Right lung (tissue), 10 donors: ENCODE measurements at places on chromosomes 2 and 18.
A peak's percentile ranks its signal among the peaks of the same experiment; 100 is the strongest.

- DNase-seq = no peak
Measured at GRCh38 chr2:42784204-42784880, 8.0 kb downstream of the HAAO start.

- DNase-seq = no peak
Measured at GRCh38 chr18:62325806-62326645, 916 bp downstream of the TNFRSF11A start.

DNA sequence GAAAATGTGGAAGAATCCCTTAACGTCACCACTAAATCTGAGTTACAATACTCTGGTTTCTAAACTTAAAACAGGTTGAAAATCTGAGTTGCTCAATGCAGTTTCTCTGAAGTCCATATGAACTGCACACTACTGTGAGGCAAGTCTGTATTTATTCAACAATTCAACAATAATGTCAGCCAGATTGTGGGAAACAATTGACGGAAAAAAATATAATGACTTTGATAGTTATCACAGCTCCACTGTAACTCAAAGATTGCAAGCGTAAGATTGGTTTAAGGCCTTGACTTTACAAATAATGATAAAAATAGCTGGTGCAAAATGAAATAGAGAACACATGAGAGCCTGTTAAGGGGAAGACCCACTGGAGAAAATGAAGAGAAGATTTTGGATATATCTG is 219.4 kb upstream of the CCDC150 start:
- no peak for DNase-seq

DNA sequence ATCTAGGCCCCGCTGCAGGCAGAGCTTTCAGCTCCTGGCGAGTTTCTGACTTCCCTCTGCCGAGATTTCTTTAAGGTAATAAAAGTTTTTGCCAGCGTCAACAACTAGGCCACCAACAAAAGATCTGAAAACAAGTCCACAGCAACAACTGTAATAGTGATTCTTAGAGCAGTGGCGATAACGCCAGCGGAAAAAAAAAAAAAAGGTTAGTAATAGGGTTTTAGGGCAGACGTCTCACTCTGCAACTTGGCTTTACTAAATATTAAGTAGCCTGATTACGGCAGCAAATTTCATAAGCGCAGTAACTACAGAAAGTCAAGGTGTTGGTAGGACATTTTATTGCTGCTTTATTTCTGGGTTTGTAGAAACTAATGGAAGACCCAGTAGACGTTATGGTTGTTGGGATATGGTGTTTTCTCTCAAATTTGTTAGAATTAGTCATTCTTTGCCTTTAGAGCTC is 481 bp downstream of the SLC30A6 start:
- DNase-seq = no peak

- DNase-seq = no peak
Measured at GRCh38 chr18:1252936-1253335, 348.3 kb downstream of the ADCYAP1 start.

DNA sequence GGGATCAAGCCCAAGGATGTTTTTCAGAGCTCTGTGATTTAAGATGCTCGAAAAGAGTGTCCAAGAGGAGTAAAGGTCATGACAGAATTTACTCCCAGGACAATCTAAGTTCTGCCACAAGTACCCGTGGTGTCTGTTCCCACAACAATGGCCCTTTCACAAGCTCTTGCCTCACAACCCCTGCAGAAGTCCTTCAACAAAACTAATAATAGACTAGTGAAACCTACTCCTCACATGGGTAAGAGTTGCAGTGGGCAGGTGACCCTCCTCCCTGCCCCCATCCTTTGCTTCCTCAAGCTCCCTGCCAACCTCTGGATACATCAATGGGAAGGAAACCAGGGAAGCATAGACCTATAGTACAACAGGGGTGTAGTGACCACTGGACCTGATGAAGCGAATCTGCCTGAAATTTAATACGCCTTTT is 34.9 kb downstream of the PTCD3 start:
- no peak for DNase-seq

- no peak for DNase-seq
Measured at GRCh38 chr2:72625366-72625765, 200.5 kb downstream of the EXOC6B start.

GRCh38 chr2:56687169-56687568 is 503.4 kb downstream of the CCDC85A start:
- DNase-seq = no peak

- DNase-seq = no peak
Measured at GRCh38 chr18:26057344-26057773, 33.1 kb downstream of the SS18 start.

GRCh38 chr2:138102664-138103063 is 138.4 kb downstream of the HNMT start:
- DNase-seq = no peak

- no peak for DNase-seq
Measured at GRCh38 chr2:26772064-26773001, 8.2 kb downstream of the SLC35F6 start.

GRCh38 chr2:36967236-36967876 is 1.0 kb upstream of the STRN start:
- DNase-seq = no peak

DNA sequence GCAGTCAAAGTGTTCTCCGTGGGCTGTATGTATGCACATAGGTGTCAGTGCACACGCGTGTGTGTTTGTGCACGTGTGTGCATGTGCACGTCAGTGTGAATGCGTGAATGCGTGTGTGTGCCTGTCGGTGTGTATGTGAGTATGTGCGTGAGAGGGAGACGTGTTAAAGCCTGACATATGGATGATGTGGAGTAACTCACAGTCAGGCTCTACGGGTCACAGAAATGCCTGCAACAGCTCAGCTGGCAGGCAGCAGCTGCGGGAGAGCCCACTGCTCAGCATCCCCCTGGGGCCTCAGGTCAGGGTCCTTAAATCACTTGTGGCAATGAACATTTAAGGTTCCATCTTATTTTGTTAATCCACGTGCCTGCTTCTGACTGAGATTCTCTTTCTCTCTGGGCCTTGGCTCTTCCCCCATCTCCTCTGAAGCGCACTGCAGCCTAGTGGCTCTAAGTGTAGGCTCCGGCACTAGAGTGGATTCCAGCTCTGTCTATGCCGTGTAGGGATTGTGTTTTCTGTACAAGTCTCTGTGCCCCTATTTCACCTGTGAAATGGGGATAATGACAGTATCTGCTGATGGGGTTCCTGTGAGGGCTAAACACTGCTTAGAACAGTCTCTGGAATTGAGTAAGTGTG is 63.0 kb downstream of the DYSF start:
- no peak for DNase-seq

GRCh38 chr18:34760444-34760843 is 50.3 kb downstream of the DTNA start:
- no peak for DNase-seq

DNA sequence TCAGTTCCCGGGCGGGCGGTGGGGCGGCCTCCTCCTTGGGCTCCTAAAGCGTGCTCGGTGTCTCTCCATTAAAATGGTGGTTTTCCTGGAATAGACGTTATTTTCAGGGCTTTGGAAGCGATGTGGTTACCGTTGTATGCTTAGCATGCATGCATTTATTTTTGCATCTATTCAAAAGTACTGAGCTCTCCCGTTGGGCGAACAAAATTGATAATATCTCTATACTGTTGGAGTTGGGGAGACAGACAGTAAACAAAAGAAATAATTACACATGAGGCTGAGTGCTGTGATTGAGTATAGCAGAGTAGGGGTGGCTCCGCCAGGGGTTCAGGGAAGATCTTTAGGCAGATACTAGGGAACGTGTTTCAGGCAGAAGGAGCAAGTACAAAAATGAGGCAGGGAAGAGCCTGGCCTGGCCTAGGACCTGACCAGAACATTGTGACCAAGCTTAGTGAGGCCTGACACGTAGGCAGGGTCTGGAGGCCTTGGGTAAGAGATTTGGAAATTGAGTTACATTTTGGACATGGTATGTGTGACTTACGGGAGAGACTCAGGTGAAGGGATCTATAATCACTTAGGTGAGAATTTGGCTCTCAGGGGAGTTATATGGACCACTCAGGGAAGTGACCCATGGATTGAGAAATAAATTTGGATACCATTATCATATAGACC is 674 bp downstream of the NCAPH start:
- no peak for DNase-seq

DNA sequence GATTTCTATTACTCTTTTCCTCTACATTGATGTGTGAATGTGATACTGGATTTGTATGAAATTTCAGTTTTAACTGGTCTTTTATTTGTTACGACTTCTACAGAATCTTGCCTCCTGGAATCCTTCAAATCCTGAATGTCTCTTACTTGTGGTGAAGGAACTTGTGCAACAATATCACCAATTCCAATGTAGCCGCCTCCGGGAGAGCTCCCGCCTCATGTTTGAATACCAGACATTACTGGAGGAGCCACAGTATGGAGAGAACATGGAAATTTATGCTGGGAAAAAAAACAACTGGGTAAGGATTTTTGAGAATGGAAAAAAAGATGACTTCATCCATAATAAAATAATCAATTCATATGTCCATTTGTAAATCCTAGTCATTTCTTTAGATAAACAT is 134.6 kb downstream of the BABAM2 start:
- no peak for DNase-seq

- no peak for DNase-seq
Measured at GRCh38 chr2:234690569-234691213, 193.8 kb upstream of the ARL4C start.

DNA sequence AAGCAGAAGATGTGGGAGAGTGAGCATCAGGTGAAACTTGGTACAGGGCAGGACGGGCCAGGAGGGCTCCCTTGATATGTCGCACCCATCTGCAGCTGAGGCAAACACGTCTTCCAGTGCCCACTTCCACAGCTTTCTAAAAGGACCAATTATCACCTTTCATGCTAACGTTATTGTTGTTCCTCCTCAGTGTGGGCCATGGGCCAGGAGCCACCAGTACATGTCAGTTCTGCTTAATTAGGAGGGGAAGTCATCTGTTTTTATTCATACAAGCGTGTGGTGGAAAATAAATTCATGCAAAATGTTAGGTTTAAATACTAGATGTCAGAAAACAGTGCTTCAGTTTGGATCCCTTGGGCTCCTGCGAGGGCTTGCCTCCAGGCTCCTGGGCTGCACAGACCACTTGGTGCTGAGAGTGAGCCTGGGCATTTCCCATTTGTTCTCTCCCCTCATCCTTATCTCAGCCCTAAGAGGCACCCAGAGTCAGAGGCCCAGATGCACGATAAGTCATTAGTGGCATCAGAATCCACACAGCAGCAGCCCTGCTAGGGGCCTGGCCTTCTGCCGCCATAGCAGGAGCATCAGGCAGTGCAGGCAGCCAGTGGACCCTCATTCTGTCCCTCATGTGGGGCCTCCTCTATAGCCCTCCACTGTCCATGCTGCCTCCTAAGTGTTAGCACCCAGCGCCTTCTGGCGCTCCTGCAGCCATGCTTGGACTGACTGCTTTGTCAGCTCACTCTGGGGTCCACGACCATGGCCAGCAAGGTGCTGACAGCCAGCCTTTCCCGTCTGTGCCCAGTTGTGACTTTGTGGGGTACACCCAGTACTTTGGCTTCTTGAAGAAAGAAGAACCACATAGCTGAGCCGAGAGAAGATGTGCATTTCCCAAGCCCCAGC is 539.8 kb upstream of the RAB6C start:
- DNase-seq = no peak

DNA sequence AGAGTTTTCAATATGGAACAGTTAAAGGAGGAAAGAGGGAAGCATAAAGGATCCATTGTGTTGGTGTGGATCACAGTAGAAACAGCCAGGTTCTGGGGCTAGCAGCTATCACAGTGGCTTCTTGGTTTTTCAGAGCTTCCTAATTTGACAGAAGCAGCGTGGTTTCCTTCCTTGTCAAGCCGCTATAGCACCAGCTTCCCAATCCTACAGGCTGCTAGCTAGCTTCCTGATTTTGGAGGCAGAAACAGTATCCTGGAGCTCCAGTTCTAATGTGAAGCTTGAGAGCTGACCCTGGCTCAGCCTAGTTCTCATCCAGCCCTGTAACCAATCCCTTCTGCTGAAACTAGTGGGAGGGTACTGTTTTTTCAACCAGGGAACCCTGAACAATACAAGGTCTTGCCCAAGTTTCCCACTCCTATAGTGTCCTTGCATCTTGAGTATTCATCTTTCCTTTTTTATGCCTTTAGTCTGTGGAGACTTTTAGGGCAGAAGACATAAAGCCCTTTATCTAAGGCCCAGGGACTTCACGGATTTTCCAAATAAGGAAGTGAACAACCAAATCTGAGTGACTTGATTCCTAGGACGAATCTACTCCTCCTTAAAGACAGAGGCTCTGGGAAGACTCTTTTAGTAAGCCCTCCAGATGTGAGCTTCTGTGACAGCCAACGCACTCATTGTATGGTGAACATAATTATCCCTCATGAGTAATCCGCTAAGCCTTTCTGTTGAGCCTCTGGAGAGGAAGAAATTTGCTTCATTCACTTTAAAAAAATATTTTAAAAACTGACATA is 33.8 kb downstream of the CCDC93 start:
- no peak for DNase-seq

GRCh38 chr2:233799087-233799665 is 21.0 kb downstream of the MROH2A start:
- DNase-seq = no peak

DNA sequence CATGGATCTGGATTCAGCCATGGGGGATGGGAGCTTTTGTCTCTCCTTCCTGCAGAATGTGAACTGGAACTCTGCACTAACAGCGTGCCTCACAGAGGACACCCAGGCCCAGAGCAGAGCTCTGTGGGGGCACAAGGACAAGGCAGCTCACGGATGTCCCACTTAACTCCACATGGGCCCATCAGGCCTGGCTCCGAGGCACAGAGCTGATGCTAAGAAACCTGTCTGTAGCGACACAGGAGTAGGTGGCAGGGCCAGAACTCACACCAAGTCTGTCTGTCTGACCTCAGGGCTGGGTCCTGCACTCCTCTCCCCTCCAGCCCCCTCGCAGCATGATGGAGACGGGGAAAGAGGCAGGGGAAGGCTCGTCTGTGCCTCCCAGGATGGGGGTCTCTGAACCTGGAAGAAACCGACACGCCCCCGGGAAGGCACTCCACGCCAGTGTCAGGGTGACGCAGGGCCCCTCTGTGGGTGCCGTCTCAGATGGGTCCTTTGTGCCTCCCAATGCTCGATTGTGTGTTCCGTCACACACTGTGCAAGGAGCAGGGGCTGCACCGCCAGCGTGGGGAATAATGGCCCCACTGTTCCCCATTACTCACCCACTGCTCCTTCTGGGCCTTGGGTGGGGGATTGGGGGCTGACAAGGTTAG is 36.6 kb downstream of the FAM178B start:
- no peak for DNase-seq

- DNase-seq = no peak
Measured at GRCh38 chr2:55138882-55139229, 88.6 kb upstream of the RTN4 start.

DNA sequence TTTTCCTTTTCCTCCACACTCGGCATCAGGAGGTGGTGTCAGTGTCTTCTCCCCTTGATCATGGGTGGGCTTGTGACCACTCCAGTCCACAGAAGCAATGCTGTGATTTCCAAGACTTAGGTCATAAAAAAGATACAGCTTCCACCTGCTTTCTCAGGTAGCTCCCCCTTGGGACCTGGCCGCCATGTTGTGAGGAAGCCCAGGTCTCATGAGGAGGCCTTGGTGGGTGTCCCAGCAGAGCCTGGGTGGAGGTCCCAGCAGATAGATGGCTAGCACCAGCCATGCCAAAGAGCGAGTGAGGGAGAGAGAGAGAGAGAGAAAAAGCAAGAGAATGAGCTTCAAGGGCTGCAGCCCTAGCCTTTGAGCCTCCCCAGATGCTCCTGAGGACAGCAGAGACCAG is 16.0 kb downstream of the SLC66A2 start:
- DNase-seq = no peak

GRCh38 chr2:130873700-130874346 is 37.1 kb downstream of the ARHGEF4 start:
- peak; percentile 36 for DNase-seq
